ENCODE measurements at places on chromosomes 2 and 18. TPM values are rescaled to one million over a fixed set of nuclear protein-coding genes. Genes with fewer than 3 reads are reported as not detected.
A peak's percentile ranks its signal among the peaks of the same experiment; 100 is the strongest.

DNA sequence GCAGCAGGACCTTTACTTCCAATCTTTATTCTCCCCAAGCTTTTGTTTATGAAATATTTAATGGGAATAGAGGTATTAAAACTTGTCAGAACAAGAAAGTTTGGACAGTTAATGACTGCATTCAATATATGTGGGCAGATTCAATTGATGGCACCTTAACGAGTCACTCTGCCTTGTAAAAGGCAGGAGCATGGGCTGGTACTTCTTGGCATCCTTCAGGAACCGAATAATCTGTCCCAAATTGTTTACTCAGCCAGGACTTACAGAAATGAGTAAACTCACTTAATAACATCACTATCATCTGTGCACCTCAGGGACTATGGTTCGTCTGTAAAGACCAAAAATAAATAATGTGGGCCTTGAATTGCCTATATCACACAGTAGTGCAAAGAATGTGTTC is 1280.3 kb upstream of the TMEFF2 start:
- no peak for DNase-seq

The THSD7B gene
- polyA plus RNA-seq: 1.8 TPM

GRCh38 chr2:46988733-46989481 is 73.3 kb upstream of the MCFD2 start:
- peak; percentile 83 for DNase-seq

- no peak for DNase-seq
Observed at GRCh38 chr18:48698707-48699106, 159.9 kb downstream of the CTIF start.

DNA sequence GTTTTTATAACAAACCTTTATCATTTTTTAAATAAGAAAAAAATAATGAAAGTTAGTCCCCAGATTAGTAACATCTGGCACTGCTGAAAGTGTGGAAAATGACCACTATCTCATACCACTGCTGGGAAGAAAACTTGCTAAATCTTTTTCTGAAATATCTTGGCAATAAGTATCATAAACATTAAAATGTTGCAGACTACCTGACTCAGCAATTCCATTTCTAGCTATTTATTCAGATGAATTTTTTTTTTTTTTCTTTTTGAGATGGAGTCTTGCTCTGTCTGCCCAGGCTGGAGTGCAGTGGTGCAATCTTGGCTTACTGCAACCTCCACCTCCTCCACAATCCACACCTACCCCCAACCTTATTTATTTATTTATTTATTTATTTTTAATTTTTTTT is 35.3 kb upstream of the SOS1 start:
- DNase-seq: no peak

The KYNU gene
- polyA plus RNA-seq: 0.15 TPM

GRCh38 chr2:95171902-95172301 is 6.3 kb downstream of the ZNF2 start:
- DNase-seq: no peak

The DYSF gene
- 41.9 TPM for polyA plus RNA-seq

- peak; percentile 59 for DNase-seq
Observed at GRCh38 chr18:76252880-76253279, 242.2 kb downstream of the ZNF516 start.

DNA sequence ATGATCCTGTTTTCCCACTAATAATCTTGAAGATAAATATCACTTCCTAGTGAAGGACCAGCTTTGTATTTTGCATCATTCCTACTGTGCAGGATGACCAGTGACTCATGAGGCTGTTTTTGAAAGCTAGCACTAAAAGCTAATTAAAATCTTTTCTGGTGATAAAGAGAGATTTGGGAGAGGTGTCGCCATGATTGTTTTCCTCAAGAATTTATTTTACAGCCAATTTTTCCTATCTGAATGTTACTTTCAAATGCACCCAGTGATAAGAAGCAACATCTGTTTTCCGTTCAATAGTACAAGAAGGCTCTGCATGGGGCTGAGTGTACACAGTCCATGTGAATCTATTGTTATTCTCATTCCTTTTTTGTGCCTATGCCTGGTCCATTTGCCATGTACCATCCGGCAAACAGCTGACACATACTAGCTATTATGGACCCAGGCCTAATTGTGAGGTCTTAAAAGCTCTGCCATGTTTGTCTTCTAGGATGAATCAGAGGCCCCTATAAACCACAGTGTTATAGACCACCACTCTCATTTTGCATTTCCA is 28.4 kb downstream of the MEIS1 start:
- DNase-seq: no peak

GRCh38 chr2:119823734-119824334 is 64.1 kb downstream of the PTPN4 start:
- DNase-seq: peak; percentile 64

The CNTNAP5 gene
- polyA plus RNA-seq: 0.90 TPM

The MAB21L4 gene
- 0.22 TPM for polyA plus RNA-seq

- DNase-seq: no peak
Observed at GRCh38 chr2:126399001-126399400, 257.0 kb upstream of the GYPC start.

DNA sequence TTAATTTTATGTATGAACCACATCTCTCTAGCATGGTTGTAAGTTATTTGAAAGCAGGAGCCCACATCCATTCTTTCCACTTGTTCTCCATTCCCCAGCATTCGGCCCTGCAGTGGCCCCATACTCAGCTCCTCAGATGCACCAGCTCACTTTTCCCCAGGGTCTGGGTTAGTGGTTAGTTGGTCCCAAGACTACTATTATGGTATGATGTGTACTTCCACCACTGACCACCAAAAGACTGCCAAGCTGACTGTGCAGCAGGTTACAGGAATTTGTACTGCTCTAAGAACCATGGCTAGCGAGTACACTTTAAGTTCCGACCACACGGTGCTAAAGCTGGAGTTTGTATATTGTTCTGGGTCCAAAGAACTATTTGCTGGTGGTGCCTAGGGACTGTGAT is 413.6 kb upstream of the TCF4 start:
- no peak for DNase-seq

DNA sequence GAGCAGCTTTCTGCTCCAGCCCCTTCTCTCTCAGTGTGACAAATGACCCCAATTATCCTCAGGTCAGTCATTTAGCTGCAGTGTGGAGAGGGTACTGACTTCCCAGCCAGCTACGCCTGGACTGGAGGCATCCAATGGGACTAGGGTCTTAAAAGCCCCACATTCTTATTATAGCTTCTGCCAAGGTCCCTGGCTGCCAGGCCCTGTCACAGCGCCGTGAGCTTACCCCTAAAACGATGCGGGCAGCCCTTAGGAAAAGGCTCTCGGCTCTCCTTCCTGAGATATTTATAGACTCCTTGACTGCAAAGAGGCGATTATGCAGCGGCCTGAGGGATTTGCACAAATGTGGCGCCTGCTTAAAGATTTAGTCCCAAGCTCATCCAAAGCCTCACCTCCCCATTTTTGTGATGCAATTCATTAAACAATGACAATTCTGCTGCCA is 69.2 kb upstream of the EDAR start:
- peak; percentile 57 for DNase-seq

- DNase-seq: no peak
Observed at GRCh38 chr2:8461341-8461740, 220.5 kb upstream of the ID2 start.

- no peak for DNase-seq
Observed at GRCh38 chr2:201233812-201234662, 26.3 kb upstream of the CASP8 start.

The ANKRD30B gene
- not detected for polyA plus RNA-seq

DNA sequence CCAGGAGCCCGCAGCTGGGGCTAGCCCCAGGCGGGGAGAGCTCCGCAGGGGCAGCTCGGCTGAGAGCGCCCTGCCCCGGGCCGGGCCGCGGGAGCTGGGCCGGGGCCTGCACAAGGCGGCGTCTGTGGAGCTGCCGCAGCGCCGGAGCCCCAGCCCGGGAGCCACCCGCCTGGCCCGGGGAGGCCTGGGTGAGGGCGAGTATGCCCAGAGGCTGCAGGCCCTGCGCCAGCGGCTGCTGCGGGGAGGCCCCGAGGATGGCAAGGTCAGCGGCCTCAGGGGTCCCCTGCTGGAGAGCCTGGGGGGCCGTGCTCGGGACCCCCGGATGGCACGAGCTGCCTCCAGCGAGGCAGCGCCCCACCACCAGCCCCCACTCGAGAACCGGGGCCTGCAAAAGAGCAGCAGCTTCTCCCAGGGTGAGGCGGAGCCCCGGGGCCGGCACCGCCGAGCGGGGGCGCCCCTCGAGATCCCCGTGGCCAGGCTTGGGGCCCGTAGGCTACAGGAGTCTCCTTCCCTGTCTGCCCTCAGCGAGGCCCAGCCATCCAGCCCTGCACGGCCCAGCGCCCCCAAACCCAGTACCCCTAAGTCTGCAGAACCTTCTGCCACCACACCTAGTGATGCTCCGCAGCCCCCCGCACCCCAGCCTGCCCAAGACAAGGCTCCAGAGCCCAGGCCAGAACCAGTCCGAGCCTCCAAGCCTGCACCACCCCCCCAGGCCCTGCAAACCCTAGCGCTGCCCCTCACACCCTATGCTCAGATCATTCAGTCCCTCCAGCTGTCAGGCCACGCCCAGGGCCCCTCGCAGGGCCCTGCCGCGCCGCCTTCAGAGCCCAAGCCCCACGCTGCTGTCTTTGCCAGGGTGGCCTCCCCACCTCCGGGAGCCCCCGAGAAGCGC is 15.0 kb upstream of the GMPPA start:
- DNase-seq: no peak

The GALNT3 gene
- 5.3 TPM for polyA plus RNA-seq

DNA sequence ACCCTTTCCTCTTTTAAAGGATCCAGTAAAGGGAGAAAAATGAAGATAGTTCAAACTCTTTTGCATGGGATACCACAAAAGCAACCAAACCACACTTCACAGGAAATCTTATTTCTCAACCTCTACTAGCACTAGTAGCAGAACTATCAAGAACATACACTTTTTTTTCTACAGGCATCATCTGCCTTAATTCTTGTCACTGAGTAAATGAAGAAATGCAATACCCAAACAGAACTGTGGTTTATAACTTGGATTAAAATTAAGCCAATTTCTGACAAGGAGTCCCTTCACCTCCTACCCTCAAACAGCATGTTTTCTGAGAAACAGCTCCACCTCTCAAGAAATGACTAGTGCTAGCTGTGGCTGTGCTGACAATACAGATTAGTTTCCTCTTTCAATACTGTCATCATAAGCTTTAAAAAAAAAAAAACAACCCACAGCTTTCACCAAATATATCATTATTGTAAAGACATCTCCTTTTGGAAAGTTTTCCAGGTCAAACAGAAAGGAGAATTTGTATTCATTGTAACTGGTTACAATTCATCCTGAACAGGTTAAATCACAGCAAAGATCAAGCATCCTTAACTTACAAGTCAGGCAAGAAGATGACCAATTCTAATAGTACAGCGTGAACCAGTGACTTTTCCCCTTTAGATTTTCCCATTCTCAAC is 44.4 kb downstream of the PTPN2 start:
- DNase-seq: no peak

DNA sequence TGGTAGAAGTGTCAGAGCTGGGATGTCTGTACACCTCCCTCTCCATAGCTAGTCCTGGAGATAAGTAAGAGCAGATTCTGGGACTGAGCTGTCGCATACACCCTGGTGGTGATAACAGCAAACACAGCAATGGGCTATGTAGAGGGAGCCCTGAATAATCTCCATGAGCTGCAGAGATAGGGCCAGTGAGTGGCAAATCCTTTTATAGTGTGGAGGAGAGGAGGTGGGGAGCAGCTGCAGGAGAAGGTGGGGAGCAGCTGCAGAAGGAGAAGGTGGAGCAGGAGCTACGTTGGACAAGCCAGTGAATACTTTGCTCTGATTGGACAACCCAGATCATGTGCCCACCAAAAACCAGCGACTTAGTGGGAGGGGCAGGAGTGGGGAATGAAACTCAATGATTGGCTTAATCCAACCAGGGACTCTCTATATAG is 85.5 kb downstream of the TMEM247 start:
- DNase-seq: no peak

- peak; percentile 51 for DNase-seq
Observed at GRCh38 chr2:9311488-9311887, 104.9 kb downstream of the ASAP2 start.

- DNase-seq: no peak
Observed at GRCh38 chr18:78971511-78972245, 7.9 kb upstream of the SALL3 start.

- no peak for DNase-seq
Observed at GRCh38 chr2:110813896-110814295, 81.5 kb downstream of the ACOXL start.

The CCDC150 gene
- polyA plus RNA-seq: 1.2 TPM

Data from brain (organoid and tissue), 16 donors.